ENCODE measurements at places on chromosomes 11 and 22. TPM values are rescaled to one million over a fixed set of nuclear protein-coding genes. Genes with fewer than 3 reads are reported as not detected.

PGA5 gene
- not detected for total RNA-seq

VPREB1 gene
- total RNA-seq: not detected

WNT11 gene
- 2.9 TPM for total RNA-seq

DNA sequence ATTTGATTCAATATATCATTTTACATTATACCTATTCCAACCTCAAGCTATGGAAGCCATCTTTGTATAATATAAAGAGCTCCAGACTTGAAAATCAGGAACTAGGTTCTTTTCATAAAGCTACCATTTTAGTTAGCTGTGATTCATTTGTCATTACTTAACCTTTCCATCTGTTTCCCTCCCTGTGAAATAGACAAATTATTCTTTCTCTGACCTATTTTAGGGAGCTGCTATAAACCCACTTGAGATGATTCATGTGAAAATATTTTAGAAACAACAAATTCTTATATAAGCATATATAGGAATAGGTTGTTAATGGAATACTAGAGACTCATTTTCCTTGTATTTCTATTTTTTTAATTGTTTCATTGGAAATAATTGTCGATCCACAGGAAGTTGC lies 1012.1 kb downstream of the OPCML start:
- no peaks in the 10 kb centered on the region for H3K36me3 ChIP-seq
- no peaks in the 10 kb centered on the region for H3K27me3 ChIP-seq
- H3K4me1 ChIP-seq: no peaks in the 10 kb centered on the region
- DNase-seq: no peak
- no peak overlapping the region for H3K27ac ChIP-seq

DNA sequence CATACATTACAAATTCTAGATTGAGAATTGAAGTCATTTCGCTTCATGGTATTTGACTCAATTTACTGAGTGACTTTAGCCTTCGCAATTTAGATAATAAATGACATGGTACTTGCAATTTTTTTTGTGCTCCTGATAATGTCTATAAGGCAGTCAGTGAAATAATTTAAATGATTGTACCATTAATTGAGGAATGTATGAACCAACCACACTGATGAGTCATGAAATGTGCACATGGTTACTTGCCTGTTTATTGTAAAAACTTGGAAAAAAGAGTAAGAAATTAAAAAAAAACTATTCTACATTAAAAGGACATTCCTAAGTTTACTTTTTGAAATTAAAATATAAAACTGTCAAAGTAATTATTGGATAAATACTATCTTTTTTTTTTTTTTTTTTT lies 43.3 kb downstream of the DNAJC24 start:
- H3K36me3 ChIP-seq: no peaks in the 10 kb centered on the region
- no peak for DNase-seq
- no peak overlapping the region for H3K4me3 ChIP-seq

GRCh38 chr11:19867064-19867463 lies 154.4 kb downstream of the NAV2 start:
- no peak for DNase-seq
- H3K4me1 ChIP-seq: peaks cover 29% of the 10 kb centered on the region
- no peaks in the 10 kb centered on the region for H3K27me3 ChIP-seq
- no peaks in the 10 kb centered on the region for H3K36me3 ChIP-seq

- H3K27me3 ChIP-seq: no peaks in the 10 kb centered on the region
- H3K4me3 ChIP-seq: no peak overlapping the region
- no peaks in the 10 kb centered on the region for H3K36me3 ChIP-seq
- H3K4me1 ChIP-seq: no peaks in the 10 kb centered on the region
- no peak for DNase-seq
Observed at GRCh38 chr11:98568013-98568412, 452.7 kb upstream of the CNTN5 start.

GRCh38 chr11:11427542-11427941 lies 74.5 kb upstream of the CSNK2A3 start:
- H3K4me1 ChIP-seq: peaks cover 21% of the 10 kb centered on the region
- DNase-seq: no peak
- peak overlapping the region; percentile 15 for H3K27ac ChIP-seq
- H3K4me3 ChIP-seq: no peak overlapping the region
- no peaks in the 10 kb centered on the region for H3K27me3 ChIP-seq
